HT-29 (cell line): ENCODE measurements at places on chromosomes 13 and 19.

DNA sequence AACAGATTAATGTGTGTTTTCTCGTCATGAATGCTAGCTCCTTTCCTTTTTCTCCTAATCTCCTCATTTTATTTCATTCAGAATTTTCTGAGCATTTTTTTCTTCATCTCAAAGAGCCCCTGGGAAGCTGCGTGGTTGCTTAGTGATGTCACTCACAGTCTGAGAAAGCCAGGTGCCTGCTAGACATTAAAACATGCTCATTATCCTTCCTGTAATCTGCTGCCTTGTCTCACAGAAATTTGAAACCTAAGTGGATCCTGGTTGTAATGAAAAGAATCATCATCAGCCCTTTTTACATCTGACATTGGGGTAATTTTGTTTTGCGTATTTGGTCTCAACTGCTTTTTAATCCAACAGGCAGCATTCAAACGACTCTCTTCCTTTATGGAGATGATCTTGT, 108.2 kb upstream of the RNF113B start:
- DNase-seq, result no peak

GRCh38 chr19:35061583-35062373, 20.3 kb downstream of the HPN start:
- DNase-seq, result no peak

GRCh38 chr19:55636723-55637122, 4.1 kb upstream of the ZNF580 start:
- no peak for DNase-seq

DNA sequence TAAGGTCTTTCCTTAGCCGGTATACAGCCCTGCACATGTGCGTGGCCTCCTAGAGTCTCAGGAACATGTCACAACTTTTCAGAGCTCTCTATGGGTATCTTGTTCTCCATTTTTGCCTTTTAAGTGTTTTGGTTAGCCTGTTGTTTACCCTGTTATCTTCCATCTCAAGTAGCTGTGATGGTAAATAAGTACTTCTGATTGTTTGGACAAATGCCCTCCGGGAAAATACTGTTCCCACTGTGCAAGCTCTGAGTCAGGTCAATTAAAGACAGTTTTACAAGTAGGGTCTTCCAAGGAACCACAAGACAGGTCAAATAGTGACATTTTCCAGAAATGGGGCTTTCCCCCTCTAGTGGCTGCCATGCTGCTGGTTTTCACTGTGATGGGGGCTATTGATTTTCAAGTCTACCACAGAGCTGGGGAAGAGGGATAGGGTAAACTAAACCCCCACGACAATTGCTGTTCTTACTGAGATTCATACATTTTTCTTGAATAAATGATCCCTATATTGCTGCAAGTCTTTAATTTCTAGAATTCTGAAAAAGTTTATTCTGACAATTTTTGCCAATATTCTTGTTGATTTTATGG, 109.5 kb downstream of the TM9SF2 start:
- no peak for DNase-seq

DNA sequence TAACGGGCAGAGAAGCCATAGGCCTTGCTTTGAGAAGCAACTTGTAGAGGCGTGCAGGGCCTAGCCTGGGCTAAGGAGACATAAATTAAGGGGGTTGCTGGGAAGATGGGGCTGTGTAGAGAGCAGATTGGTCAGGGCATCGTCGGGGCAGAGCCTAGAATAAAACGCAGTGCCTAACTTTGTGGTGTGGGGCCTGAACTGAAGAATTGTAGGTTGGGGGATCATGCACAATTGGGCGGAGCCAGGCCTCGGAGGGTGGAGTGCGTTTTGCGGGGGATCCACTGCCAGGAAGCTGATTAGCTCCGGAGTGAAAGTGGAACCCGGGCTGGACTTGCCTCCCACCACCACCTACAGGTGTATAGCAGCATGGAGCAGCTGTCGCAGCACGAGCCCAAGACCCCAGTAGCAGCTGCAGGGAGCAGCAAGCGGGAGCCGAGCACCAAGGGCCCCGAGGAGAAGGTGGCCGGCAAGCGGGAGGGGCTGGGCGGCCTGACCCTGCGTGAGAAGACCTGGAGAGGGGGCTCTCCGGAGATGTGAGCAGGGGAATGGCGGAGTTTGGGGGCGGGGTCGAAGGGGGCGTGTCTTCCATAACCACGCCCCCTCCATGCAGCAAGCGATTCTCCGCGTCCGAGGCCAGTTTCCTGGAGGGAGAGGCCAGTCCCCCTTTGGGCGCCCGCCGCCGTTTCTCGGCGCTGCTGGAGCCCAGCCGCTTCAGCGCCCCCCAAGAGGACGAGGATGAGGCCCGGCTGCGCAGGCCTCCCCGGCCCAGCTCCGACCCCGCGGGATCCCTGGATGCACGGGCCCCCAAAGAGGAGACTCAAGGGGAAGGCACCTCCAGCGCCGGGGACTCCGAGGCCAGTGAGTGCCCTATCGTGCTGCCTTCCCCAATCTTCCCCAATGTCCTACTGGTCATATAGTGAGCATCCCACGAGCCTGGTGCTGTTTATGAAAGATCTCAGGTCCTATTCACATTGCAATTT, 13.8 kb downstream of the DNASE2 start:
- DNase-seq, result no peak
